Endothelial cell (in vitro differentiated cells): ENCODE measurements at places on chromosomes 13 and 19. TPM values are rescaled to one million over a fixed set of nuclear protein-coding genes. Genes with fewer than 3 reads are reported as not detected.

Gene GPR12
- total RNA-seq = not detected

Gene CEACAM4
- not detected for total RNA-seq

Gene NUP58
- 49.9 TPM for total RNA-seq

Gene KEAP1
- 56.4 TPM for total RNA-seq

Gene SYNE4
- total RNA-seq = 4.5 TPM

Gene PGLYRP2
- not detected for total RNA-seq

Gene SBK3
- 3.6 TPM for total RNA-seq

Gene MUC16
- total RNA-seq = not detected

DNA sequence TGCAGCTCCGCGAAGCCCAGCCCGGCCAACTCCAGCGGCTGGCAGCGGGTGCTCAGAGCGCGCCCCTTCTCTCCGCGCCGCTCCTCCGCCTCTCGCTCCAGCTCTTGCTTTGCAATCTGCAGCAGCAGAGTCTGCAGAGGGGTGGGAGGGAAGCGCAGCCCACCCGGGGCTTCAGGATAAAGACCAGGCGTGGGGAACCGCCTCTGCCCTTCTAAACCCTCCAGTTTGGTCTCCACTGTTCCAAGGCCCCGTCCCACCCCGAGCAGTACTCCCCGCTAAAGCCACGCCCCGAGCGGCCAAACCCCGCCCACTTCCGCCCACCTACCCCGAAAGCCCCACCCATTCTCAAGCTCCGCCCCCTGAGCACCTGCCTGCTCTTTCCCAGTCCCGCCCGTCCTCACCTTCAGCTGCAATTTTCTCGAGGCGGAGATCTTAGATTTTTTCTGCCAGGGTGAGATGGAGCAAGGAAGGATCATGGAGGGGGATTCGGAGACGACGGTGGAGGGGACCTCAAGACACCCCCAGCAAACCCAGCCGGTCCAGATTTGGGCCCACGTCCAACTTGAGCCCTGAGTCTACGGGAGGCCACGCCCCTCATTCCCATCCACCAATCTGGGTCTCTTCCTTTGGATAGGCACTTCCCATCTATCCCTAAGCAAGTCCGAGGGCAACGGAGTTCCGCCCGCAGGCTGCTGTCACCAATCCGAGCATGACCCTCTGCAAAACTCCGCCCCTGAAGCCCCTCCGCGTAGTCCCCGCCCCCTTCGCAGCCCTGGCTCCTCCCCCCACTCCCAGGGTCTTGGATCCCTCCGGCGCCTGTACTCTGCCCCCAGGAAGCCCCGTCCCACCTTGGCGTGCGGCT lies 1.1 kb downstream of the TNNI3 start:
- peaks cover 18% of the 10 kb centered on the region for H3K27me3 ChIP-seq
- H3K27ac ChIP-seq = no peak overlapping the region
- H3K4me3 ChIP-seq = no peak overlapping the region
- DNase-seq = peak; percentile 33

DNA sequence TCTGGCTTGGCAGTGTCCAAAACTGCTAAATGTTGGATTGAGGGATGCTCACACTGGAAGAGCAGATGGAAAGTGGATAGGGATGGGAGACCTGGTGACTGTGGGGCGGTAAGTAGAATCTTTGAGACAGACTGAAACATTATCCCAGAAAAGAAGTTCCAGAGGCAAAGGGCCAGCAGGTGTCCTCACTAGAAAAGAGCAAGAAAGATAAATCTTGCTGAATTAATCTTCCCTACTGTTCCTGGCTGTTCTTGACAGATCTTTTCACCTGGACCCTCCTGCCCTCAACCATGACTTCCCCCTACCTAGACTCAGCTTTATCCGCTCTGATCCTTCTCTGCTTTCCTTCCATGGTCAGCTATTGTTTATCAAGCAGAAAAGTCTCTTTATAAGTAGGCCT lies 35.0 kb upstream of the FRY start:
- no peak overlapping the region for H3K27ac ChIP-seq
- no peak overlapping the region for H3K4me3 ChIP-seq
- no peak for DNase-seq
- H3K27me3 ChIP-seq = no peaks in the 10 kb centered on the region
- no peaks in the 10 kb centered on the region for H3K36me3 ChIP-seq

DNA sequence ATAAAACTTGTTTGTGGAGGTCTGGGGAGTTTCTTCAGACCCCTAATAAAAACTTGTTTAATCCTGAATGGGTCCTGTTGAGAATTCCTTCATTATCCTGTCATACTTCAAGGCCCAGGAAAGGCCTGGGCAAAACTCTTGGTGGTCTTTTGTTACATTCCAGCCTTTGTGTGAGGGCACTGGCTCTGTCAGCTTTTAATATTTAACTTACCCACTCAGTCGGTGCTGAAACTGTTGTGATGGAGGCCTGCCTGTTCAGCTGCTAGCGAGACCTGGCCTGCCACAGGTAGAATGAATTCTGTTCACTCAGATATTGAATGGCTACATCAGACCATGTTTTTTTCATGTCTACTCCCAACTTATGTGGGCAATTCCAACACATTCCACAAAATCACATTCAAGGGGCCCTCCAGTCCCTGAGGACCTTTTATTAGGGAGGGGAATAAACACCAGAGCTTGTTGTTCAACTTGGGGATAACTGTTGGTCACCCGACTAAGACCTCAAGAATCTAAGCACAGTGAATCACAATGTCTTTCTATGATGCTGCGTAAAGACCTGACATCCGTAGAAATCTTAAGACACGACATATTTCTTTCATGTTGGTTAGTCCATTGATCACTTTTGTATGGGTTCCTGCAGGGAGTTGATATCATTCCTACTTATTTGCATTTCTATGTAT lies 12.5 kb downstream of the NLRP8 start:
- peaks cover 7% of the 10 kb centered on the region for H3K36me3 ChIP-seq
- H3K4me1 ChIP-seq = no peaks in the 10 kb centered on the region
- DNase-seq = no peak
- no peak overlapping the region for H3K27ac ChIP-seq
- no peak overlapping the region for H3K4me3 ChIP-seq
- H3K27me3 ChIP-seq = peaks cover 2% of the 10 kb centered on the region

- no peak overlapping the region for H3K27ac ChIP-seq
- H3K4me1 ChIP-seq = no peaks in the 10 kb centered on the region
- H3K27me3 ChIP-seq = no peaks in the 10 kb centered on the region
- no peak overlapping the region for H3K4me3 ChIP-seq
- no peak for DNase-seq
Measured at GRCh38 chr19:27780367-27781075, 1432.4 kb downstream of the UQCRFS1 start.

DNA sequence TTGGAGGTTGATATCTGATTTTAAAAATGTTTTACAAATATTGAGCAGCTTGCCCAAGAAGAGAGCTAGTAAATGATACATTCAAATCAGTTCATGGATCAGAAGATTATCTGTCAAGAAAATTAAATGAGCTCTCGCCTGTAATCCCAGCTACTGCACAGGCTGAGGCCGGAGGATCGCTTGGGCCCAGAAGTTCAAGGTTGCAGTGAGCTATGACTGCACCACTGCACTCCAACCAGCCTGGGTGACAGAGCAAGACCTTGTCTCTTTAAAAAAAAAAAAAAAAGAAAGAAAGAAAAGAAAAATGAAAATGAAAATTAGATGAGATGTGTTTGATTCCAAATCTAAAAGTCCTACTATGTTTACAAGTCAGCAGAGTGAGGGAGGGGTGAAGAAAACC lies 2.4 kb downstream of the SPART start:
- H3K27ac ChIP-seq = no peak overlapping the region
- H3K36me3 ChIP-seq = peaks cover 4% of the 10 kb centered on the region

- no peak overlapping the region for H3K27ac ChIP-seq
- H3K27me3 ChIP-seq = no peaks in the 10 kb centered on the region
- no peak for DNase-seq
- H3K4me1 ChIP-seq = peaks cover 43% of the 10 kb centered on the region
Measured at GRCh38 chr13:23655321-23655720, 85.1 kb downstream of the TNFRSF19 start.

DNA sequence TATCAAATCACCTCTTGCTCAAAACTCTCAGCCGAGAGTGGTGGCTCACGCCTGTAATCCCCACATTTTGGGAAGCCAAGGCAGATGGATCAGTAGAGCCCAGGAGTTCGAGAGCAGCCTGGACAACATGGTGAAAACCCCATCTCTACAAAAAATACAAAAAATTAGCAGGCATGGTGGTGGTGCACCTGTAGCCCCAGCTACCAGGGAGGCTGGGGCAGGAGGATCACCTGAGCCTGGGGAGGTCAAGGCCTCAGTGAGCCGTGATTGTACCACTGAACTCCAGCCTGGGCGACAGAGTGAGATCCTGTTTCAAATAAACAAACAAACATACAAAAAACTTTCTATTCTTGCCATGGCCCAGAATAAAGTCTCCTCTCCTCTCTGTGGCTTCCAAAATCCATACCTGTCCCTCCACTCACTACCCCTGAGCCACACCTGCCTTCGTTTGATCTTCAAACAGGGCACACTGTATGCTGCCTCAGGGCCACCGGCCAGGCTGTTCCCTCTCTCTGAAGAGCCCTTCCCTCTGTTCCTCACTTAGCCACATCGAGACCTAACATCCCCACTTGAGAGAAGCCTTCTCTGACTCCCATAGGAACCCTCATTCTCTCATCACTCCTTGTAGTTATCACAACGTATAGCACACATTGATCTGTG lies 6.3 kb downstream of the LGI4 start:
- H3K27me3 ChIP-seq = peaks cover 13% of the 10 kb centered on the region
- H3K4me1 ChIP-seq = peaks cover 9% of the 10 kb centered on the region
- DNase-seq = no peak
- H3K27ac ChIP-seq = no peak overlapping the region

- no peak overlapping the region for H3K4me3 ChIP-seq
- H3K36me3 ChIP-seq = no peaks in the 10 kb centered on the region
- H3K4me1 ChIP-seq = peaks cover 3% of the 10 kb centered on the region
Measured at GRCh38 chr13:58782736-58783135, 1151.2 kb downstream of the PCDH17 start.

GRCh38 chr19:7869453-7869909 lies 4.7 kb downstream of the PRR36 start:
- no peaks in the 10 kb centered on the region for H3K36me3 ChIP-seq
- H3K4me1 ChIP-seq = no peaks in the 10 kb centered on the region
- H3K4me3 ChIP-seq = no peak overlapping the region
- peaks cover 27% of the 10 kb centered on the region for H3K27me3 ChIP-seq

GRCh38 chr19:57665261-57665806 lies 3.4 kb upstream of the ZSCAN4 start:
- no peak overlapping the region for H3K27ac ChIP-seq
- DNase-seq = no peak
- H3K36me3 ChIP-seq = no peaks in the 10 kb centered on the region
- peak overlapping the region; percentile 59 for H3K4me3 ChIP-seq
- H3K4me1 ChIP-seq = peaks cover 8% of the 10 kb centered on the region

DNA sequence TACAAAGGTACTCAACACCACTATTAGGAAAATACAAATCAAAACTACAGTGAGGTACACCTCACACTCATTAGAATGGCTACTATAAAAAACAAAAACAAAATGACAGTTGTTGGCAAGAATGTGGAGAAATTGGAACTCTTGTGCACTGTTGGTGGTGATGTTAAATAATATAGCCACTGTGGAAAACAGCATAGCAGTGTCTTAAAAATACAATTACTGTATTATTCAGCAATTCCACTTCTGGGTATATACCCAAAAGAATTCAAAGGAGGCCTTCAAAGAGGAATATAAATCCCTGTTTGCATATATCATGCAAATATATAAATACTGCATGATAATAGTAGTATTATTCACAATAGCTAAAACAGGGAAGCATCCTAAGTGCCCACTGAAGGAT lies 66.8 kb downstream of the CDK8 start:
- H3K36me3 ChIP-seq = no peaks in the 10 kb centered on the region
- peaks cover 1% of the 10 kb centered on the region for H3K27me3 ChIP-seq
- peaks cover 7% of the 10 kb centered on the region for H3K4me1 ChIP-seq
- H3K27ac ChIP-seq = no peak overlapping the region

DNA sequence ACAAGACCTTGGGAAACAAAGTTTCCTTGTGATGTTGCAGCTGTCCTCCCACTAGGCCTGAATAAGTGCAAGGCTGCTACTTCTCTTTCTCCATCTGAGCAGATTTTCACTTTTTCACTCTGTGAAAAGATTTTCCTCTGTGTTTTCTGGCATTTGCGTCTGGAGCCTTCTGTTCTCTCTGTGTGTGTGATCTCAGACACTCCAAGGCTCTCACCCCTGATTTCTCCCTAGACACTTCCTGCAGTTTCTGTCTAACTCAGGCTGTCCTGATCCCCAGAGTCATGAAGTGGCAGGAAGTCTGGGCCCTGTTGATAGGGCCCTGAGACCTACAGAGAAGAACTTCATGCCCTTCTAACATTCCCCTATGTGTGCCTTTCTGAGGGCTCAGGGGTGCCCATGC lies 37.2 kb downstream of the SIGLEC7 start:
- peak overlapping the region; percentile 13 for H3K4me3 ChIP-seq
- H3K36me3 ChIP-seq = no peaks in the 10 kb centered on the region
- peaks cover 15% of the 10 kb centered on the region for H3K4me1 ChIP-seq
- H3K27me3 ChIP-seq = peaks cover 3% of the 10 kb centered on the region
- DNase-seq = peak; percentile 10

GRCh38 chr13:76533251-76533650 lies 353.0 kb downstream of the KCTD12 start:
- peaks cover 3% of the 10 kb centered on the region for H3K27me3 ChIP-seq
- H3K27ac ChIP-seq = no peak overlapping the region
- H3K36me3 ChIP-seq = no peaks in the 10 kb centered on the region
- no peak for DNase-seq
- H3K4me3 ChIP-seq = no peak overlapping the region

GRCh38 chr19:50796128-50796633 lies 6.0 kb downstream of the ACP4 start:
- H3K36me3 ChIP-seq = peaks cover 11% of the 10 kb centered on the region
- peaks cover 4% of the 10 kb centered on the region for H3K27me3 ChIP-seq
- no peak for DNase-seq

GRCh38 chr19:49465371-49465770 lies 8.6 kb upstream of the FLT3LG start:
- H3K27ac ChIP-seq = no peak overlapping the region
- peaks cover 6% of the 10 kb centered on the region for H3K27me3 ChIP-seq
- H3K4me1 ChIP-seq = no peaks in the 10 kb centered on the region
- peaks cover 6% of the 10 kb centered on the region for H3K36me3 ChIP-seq

DNA sequence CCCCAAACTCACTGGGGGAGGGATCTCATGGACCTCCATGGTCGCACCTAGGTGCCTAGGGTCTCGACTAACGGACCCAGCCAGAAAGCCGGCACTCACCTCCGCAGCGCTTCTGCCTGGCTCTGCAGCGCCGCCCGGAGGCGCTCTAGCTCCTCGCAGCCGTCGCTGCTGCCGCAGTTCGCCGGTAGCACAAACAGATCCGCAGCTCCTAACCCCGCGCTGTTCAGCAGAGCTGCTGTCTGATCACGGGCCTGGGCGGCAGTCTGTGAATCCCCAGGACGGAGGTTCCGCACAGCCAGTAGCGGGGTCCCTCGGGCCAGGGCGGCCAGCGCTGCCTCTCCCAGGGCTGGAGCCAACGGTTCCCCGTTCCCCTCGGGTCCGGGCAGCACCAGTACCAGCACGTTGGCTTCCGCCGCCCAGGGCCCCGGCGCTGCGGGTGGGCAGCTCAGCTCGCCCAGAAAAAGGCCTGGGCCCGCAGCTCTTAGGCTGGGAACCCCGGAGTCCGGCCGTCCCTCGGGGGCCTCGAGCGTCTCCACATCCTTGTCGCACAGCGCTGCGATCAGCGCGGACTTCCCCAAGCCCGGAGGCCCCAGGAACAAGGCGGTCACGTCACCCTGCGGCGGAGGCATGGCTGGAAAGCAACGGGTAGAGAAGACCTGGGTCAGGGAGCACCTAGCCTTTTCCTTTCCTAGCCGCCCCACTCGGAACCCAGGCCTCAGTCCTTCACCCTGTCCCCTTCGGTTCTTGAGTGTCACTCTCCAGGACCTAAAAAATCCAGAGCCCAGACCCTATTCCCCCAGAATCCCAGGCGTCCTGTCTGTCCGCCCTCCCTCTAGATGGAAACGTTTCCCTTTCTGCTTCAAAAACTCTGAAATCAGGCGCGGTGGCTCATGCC lies 977 bp downstream of the IRGQ start:
- peaks cover 15% of the 10 kb centered on the region for H3K27me3 ChIP-seq
- H3K4me1 ChIP-seq = peaks cover 29% of the 10 kb centered on the region
- H3K4me3 ChIP-seq = peak overlapping the region; percentile 99
